NCI-H1105 (cell line): ENCODE measurements at places on chromosomes 1 and 21.

DNA sequence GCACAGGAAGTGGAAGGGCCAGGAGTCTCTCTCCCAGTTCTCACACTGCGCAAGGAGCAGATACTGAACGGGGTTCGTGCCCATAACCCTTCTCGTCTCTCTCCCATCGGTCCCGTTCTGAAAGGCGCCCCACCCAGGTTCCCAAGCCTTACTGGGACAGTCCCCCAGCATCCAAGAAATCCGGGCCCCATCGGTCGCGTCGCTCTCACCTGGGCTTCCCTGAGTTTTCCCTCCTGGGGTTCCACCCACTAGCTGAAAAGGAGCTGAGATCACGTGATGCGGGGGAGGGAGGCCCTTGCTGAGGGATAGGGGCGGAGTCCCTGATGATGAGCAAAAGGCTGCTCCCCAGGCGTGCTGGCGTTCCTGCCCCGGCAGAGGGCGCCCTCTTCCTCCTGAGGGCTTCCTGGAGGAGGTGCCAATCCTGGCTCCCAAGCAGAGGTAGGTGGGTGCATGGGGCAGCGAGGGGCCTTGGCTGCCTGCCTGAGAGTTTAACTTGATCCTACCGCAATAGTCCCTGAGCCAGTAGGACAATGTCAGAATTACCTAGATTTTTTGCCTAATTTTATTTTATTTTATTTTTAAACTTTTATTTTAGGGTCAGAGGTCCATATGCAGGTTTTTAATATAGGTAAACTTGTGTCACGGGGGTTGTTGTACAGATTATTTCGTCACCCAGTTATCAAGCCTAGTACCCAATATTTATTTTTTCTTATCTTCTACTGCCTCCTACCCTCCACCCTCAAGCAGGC lies at the start of gene SPOCD1:
TSS of gene SPOCD1 (minus strand) at position 271 of the 749 bp plus-strand sequence. CDS start 689 bp downstream, outside the sequence.
- no peak for DNase-seq

DNA sequence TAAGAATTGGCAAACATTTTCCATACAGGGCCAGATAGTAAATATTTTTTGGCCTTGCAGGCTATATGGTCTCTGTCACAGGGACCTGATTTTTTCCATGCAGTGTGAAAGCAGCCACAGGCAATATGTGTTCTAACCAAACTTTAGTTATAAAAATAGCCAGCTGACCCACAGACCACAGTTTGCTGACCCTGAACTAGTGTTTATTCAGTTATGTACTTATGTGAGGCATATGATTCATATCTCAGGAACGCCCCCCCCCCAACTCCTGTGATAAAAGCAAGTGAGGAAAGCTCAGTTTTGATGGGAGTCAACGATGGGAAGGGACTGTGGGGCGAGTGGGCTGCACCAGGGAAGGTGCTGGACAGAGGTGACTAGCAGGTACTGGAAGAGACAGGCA lies 80.1 kb downstream of the HMGB4 start:
- DNase-seq: no peak

- DNase-seq: no peak
Observed at GRCh38 chr1:226480461-226480860, 68.1 kb upstream of the STUM start.

GRCh38 chr1:93692983-93693591 lies 11.4 kb upstream of the BCAR3 start:
- DNase-seq: no peak

DNA sequence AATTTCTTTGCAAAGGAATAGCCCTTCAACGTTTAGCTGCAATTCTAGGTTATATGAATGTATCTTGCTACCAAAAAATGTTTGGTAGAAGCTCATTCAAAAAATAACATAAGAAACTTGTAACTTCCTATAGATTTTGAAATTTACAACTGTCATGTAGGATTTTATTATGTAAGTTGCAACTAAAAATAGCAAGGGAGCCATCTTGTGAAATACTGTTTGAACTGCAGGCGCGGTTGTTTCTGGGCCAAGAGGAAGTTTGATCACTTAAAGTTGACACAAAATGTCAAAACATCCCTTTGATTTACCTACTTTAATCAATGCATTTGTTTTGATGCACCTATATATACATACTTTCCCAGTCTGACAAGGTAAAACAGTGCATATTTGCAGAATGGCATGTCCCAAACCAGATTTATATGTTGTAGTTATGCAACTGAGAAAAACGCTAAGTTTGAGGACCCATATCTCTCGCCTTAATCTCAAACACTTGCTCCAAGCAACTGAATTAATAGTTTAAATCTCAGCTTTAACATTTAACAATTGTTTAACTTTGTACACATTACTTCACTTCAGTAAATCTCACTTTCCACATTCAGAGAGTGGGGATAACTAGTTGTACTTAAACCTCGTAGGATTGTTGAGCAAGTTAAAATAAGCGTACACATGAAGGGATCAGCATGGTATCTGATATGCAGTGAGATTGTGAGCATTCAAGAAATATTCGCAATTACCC lies 63.9 kb downstream of the KCNK2 start:
- DNase-seq: no peak

DNA sequence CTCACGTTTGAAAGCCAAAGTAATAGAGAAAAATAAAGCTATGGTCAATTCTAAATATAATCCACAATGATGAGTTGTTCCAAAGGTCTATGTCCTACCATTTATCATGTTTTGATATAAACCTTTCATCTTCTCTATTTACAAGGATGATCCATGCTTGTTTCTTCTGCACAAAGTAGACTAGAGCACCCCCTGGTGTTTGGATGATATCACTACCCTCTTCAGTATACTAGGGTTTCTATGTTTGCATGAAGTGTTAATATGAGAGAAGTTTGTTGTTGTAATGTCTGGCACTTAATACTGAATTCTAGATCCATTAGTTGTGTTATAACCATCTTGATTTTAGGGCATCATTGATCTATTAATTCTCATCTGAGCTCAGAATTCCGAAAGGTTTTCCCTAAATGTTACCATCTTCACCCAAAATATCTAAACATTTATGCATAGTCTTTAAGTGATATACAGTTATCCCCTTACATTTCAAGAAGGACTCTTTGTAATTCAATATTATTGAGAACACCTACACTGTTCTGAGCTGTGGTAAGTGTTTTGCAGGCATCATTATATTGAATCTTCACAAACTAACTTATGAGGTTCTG lies 21.1 kb downstream of the CLDN8 start:
- DNase-seq: peak; percentile 28

DNA sequence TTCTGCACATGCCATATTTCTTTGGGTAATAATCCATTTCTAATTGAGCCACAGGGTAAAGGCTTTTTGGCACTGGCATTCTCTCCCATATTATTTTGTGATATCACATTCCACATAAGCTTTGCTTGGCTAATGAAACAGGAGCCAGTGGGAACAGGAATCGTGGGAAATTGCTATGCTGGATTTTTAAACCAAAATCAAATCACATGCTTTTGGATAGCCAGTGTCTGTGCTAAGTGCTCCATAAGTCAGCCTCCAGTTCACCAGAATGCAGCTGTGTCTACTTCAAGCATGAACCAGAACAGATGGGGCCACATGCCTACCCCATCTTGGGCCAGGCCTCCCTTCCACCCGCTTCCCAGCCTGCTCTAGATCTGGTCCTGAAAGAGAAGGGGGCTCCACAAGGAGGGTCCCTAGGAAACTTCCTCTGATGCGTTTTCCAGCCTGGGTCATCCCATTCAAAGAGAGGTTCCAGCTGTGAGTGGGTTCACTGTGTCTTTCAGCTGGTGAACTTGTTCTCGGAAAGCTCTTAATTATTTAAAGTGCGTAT lies 131.2 kb upstream of the COA6 start:
- DNase-seq: no peak

DNA sequence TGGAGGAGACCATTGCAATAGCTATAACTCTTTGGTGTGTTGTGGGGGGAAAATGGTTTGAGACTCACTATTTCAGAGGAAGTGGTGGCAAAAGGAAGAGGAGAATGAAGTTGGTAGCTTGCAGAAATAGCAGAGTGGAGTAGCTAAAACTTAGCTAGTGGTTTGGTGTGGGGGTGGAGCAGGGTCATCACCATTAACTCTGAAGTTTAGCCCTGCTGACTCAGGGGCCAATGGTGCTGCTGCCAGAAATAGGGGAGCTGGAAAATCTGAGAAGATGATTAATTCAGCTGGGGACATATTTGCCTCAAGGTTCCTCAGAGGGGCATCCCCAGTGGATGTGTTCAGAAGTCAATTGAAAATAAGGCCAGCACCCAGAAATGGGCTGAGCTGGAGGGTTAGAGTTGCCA lies 65.4 kb downstream of the RUNX1 start:
- DNase-seq: no peak

DNA sequence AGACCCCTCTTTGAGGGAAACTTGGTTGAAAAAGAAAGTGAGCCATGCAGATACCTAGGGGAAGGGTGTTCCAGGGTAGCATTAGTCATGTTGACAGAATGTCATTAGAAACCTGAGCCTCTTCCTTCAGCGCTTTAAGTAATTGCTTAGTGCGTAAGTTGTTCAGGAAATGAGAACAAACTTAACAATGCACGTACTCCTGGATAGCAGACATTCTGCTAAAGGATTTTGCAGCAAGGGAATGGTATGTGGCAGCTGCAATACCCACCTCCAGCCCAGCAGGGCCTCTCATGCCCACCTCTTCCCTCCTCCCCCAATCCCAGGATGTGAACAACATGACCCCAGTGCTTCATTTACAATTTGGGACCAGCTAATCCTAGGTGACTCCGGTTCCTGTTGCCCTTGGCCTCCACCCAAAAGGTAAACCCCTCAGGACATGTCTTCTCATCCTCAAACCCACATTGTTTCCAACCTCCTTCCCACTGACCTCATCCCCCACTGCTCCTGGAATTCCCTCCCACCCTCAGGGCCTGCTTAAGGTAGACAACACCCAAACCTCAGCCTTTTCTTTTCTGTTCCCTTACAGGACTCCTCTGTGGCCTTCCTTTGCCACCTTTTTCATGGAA lies 98.0 kb upstream of the BCAR3 start:
- DNase-seq: no peak

- no peak for DNase-seq
Observed at GRCh38 chr1:239977416-239977815, 114.3 kb upstream of the FMN2 start.

- no peak for DNase-seq
Observed at GRCh38 chr1:108829498-108829916, 27.4 kb downstream of the AKNAD1 start.

- DNase-seq: no peak
Observed at GRCh38 chr1:28126783-28127490, 38.5 kb upstream of the EYA3 start.

- no peak for DNase-seq
Observed at GRCh38 chr1:41093826-41094225, 72.3 kb upstream of the SLFNL1 start.

DNA sequence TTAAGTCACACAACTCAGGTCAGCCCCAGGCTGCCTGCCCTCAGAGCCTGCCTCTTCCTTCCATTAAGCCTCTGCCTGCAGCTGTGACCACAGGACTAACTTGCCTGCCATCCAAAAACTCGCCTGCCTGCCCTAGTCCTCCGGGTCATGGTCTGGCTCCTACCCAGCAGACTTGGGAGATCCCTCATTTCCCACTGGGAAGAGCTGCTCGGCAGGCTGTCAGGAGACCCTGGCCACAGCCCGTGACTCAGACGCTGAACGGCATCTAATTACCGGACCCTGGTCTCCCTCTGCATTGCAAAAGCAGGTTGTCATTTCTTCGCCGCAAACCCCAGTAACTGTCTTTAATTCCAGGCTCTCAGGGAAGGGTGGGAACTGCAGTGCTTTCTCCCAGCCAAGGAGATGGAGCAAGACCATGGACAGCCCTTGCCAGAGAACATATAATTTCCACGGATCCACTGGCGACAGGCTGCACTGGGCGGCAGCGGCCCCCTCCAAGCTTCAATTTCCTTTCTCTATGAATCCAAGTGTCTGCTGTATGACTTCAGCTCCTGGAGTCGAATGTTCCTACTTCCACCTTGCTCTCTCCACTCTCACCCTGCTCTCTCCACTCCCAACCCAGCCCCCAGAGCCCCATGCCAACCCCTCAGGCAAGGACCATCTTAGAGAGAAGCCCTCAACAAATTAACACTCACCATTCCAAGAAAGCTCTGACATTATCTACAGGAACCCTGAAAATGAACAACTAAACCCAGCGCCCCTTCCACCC lies 20.4 kb downstream of the OLFML2B start:
- DNase-seq: no peak

- DNase-seq: no peak
Observed at GRCh38 chr1:204602871-204603542, 82.5 kb downstream of the LRRN2 start.

DNA sequence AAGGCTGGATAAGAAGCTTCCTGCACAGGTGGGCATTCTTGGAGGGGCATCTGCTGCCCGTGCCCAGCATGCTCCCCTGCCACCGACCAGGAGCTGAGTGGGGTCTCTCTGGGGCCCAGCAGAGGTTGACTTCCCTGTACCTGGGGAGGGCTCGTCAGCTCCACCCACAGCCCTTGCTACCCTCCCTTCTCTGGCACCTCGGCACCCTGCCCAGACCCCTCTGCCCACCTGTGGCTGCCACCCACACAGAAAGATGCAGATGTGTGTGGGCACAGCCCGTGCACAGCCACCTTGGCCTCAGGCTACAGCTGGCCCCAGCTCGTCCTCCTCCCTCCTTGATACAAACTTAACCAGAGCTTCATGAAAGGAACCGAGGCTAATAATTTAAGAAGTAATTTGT lies 241.2 kb upstream of the VAMP3 start:
- DNase-seq: no peak

DNA sequence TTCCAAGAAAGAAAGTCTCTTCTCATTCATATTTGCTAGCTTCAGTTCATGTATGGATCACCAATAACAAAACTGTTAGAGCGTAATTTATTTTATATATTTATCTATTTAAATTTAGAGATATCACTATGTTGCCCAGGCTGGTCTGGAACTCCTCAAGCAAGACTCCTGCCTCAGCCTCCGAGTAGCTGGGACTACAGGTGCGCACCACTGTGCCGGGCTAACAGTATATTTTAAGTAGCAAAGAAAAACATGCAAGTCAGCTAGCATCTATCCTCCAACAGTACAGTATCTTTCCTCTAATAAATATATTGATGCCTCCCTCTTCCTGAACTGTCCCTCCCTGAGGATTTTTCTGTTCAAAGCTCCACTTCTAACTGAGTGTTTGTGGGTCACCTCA lies 21.5 kb downstream of the INPP5B start:
- no peak for DNase-seq

DNA sequence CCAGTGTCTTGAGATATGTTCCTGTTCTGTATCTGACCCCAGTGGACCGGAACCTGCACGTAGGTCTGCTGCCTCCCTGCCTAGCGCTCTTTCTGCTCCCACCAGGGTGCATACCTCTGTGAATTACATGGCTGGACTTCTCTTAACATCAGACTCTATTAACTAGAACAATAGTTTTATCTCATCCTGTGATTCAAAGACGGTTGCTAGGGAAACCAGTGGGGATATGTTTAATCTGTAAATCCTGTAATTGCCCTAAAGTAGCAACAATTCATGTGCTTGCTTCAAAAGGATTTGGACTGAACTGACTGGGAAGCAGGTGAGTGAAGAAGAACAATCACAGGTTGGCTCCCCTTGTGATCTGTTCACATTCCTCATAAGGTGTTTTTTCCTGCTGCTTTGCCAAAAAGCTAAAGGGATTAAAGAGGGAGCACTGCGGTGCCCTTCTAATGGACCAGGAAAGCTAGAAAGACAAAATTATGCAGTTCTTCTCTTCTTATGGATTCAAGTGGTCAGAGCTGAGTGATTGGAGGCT lies 52.7 kb upstream of the DIRAS3 start:
- DNase-seq: peak; percentile 13
